ENCODE measurements at places on chromosomes 7 and 10.

GRCh38 chr10:60144099-60144498 is 237.7 kb upstream of the CCDC6 start:
- no peak for DNase-seq

GRCh38 chr10:87692956-87693484 is 33.3 kb downstream of the PAPSS2 start:
- no peak for DNase-seq

GRCh38 chr7:41567731-41568114 is 135.2 kb downstream of the INHBA start:
- no peak for DNase-seq

GRCh38 chr7:128827248-128827958 is 2.8 kb upstream of the FLNC start:
- DNase-seq = no peak

GRCh38 chr10:126470991-126471390 is 82.7 kb upstream of the ADAM12 start:
- DNase-seq = no peak

DNA sequence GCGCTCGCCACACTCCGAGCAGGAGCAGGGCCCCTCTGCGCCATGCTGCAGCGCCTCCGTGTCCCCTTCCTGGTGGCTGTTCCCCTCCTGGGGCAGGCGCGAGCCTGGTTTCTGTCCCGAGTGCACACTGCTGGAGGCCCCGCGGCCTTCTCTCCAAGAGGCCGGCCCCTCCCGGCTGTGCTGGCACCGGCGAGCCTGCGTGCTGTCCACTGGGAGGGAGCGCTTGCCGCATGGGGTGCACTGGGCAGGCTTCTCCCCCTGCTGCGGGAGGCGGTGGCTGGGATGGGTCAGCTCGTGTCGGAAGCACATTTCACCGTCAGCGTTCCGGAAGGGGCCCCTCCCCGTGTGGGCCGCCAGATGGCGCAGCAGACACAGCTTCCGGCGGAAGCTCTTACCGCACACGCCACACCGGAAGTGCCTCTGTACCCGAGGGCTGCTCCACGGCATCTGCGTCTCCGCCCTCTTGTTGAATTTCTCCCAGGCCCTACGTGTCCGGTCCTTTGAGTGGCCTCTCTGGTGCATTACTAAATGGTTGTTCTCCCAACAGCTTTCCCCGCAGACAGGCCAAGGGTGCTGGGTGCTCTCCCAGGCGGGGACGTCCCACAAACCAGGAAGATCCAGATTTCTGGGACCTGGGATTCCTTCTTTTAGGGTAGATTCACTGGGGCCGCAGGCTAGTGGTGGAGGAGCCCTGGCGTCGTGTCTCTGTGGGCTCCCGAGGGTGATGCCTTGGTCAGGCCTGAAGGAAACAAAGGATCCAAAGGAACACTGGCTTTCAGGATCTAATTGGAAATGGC is 18.7 kb downstream of the ZNF786 start:
- no peak for DNase-seq

- DNase-seq = no peak
Observed at GRCh38 chr10:36559412-36560400, 565.7 kb upstream of the ANKRD30A start.

DNA sequence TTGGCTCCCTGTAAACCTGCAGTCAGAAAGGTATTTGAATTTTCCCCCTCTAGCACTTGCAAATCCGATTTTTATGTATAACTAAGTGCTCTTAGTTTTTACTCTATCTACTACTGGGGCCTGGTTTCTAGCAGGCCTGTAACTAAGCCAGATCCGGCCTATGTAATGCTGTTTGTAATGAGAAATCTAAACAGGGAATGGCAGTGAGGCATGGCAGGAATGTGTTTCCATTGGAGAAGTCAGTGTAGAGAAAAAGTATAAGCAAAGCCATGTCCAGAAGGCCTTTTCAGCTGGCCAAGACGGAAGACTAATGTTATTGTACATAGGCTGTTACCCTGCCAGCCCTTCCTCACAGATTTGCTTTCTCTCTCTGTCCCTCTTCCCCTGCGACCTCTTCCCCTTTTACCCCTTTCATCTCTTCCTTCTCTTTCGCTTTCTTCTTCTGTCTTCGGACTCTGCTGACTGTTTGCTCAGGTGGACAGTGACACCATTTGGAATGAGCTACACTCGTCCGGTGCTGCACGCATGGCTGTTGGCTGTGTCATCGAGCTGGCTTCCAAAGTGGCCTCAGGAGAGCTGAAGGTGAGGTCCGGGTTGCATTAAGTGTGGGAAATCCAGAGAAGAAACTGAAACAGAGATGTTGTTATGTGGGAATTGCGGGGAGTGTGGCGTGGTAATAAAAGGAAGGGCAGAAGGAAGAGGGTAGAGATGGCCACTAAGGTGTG is 297.5 kb downstream of the HDAC9 start:
- DNase-seq = no peak

GRCh38 chr7:115678086-115678982 is 352.2 kb downstream of the TFEC start:
- no peak for DNase-seq

- DNase-seq = no peak
Observed at GRCh38 chr10:62732841-62733653, 71.5 kb upstream of the ADO start.

- DNase-seq = no peak
Observed at GRCh38 chr7:6158424-6159096, 113.9 kb downstream of the CYTH3 start.

DNA sequence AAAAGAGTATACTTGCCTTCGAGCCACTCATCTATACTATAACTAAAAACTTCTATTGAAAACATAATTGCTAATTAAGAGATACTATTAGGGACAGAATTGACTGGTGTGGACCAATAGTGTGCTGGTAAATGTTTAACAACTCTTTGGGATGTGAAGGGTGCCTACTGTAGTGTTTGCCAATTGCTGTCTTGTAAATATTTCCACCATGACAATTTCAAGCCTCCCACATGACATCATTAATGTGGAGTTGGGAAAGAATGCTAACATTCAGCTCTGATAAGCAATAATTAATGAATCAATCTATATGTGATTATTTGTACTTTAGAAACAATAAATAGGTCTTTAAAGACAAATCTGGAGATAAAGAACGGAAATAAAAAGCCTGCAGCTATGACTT is 136.8 kb downstream of the DGKB start:
- DNase-seq = no peak

DNA sequence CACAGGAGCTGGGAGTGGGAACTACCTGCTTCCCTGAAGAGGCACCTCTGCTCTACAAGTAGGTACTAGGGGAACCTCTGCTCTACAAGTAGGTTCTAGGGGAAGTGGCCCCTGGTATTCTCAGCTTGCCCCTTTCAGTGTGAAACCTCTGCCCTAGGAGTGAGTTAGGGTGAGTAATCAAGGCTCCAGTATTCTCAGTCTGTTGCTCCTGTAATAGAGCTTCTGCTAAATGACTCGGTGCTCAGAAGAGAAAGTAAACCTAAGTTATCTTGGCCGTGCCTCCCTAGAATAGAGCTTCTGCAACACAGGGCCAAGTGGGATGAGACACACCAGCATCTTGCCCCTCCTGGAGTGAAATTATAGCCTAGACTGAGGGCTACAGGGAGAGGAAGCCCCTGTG is 13.4 kb upstream of the RASSF4 start:
- DNase-seq = peak; percentile 24

GRCh38 chr7:33965183-33965744 is 59.9 kb downstream of the BMPER start:
- no peak for DNase-seq

DNA sequence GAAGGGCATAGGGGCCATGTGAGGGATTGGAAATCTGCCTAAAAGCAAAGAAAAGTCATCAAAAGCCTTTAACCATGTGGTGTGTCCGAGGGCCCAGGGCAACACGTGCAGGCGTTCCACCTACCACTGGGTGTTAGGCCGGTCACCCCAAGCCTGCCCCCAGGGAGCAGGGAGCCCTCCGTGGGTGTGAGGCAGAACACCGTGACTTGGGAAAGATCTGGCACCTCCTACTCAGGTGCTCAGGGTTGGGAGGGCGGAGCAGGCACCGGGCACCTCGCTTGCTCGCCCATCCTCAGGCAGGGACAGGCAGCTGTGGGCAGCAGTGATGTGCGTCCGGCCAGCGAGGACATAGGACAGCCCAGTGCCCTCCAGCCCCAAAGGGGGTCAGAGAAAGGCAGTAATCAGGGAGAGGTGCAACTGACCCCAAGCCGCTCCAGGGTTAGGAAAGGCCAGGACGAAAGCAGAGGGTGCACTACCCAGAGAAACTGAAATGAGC is 80.7 kb upstream of the CHST15 start:
- DNase-seq = no peak

DNA sequence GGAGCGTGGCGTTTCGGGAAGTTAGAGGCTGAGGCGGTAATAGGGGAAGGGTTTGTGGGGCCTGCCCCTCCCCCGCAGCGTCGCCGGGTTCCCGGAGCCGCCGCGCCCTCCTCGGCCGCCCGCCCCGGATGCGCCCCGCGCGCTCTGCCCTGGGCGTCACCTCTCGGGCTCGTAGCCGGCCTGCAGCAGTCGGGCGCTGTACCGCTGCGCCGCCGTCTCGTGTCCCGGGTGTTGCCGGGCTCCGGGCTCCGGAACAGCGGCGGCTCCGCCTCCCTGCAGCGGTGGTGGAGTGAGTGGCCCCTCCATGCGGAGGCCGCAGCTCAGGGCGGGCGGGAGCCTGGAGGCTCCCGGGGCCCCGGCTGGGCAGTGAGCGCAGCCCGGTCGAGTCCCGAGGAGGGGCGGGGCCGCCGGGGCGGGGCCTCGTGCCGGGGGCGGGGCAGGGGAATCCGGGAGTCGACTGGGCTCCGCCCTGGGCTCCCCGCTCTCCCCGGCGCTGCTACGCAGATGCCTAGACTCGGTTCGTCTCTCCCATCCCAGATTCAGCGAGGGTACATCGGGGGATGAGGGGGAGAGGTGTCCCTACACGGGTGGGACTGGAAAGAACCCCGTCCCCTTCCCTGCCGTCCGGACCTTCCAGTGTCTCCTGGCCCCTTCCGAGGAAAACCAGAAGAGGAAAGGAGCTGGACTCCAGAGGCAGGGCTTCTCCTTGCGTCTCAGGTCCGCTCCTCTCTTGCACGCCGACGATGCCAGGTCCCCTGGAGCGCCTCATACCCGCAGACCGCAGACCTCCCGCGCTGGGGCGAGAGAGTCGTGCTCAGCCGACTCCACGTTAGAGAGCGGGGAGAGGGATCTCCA is at the start of gene IMPDH1:
Gene IMPDH1, minus strand, starts transcription at position 387 of the 855 bp plus-strand sequence. Its CDS starts 81 bp downstream, at position 306.
- peak; percentile 94 for DNase-seq

DNA sequence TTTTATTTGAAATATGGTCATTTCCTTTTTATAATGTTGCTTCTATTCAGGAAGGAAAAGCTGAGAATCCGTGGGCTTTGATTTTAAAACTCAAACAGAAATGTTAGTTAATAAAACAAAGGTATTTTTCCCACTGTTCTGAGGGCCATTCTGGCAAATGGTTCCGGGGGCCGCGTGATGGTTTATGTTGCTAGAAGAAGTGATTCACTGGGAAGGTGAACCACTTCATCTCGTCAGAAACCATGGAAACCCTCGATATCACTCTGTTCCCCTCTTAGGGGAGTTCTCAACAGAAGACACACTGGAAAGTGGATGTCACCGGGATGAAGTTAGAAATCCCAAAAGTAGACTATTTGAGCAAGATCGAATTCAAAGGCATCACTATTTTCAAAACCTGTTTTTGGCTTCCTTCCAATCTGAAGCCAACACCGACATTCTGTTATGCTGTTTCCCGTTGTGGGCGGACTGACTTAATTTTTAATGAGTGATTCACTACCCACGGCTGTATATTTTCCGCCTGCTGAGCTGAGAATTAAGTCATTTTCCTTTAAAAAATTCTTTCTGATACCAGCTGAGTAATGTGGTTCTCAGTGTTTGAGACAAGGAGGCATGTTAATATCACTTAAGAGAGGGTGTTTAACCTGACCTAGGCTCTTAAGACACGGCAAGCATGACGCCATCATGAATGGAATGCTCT is 84.1 kb downstream of the PTPRE start:
- DNase-seq = no peak

GRCh38 chr7:37497576-37497975 is 48.9 kb upstream of the ELMO1 start:
- no peak for DNase-seq

- no peak for DNase-seq
Observed at GRCh38 chr7:71303566-71303965, 171.6 kb downstream of the GALNT17 start.

- no peak for DNase-seq
Observed at GRCh38 chr10:106898446-106898845, 266.1 kb downstream of the SORCS1 start.

- DNase-seq = no peak
Observed at GRCh38 chr7:154178895-154179294, 126.7 kb downstream of the DPP6 start.

DNA sequence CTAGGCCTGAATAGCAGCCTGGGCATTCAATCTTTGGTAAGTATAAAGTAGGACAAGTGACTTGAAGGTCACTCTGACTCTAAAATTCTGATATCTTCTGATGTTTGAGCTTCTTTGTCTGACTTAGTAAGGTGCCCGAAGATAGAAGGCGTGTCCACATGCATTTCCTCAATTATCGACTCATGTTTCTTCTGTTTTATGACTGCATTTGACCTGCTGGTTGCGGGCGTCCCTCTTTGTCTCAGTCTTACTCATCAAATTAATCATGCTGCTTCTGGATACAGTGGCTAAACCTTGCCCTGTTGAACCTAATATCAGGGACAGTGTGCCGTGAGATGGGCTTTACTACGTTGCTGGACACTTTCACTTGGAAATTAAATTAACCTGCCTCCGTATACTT is 534.1 kb downstream of the SDK1 start:
- no peak for DNase-seq
